ENCODE measurements at places on chromosomes 11 and 22.
A peak's percentile ranks its signal among the peaks of the same experiment; 100 is the strongest.

GRCh38 chr11:9250139-9250582 lies 15.0 kb downstream of the DENND5A start:
- DNase-seq, result peak; percentile 27

GRCh38 chr22:43550672-43551071 lies 138.9 kb downstream of the MPPED1 start:
- no peak for DNase-seq

- no peak for DNase-seq
Observed at GRCh38 chr11:65279741-65280440, 18.1 kb downstream of the POLA2 start.

GRCh38 chr11:77966338-77966737 lies 28.1 kb downstream of the INTS4 start:
- no peak for DNase-seq
